ENCODE measurements at places on chromosomes 5 and 9.

- DNase-seq, result no peak
Measured at GRCh38 chr9:121225240-121225639, 23.6 kb upstream of the RAB14 start.

DNA sequence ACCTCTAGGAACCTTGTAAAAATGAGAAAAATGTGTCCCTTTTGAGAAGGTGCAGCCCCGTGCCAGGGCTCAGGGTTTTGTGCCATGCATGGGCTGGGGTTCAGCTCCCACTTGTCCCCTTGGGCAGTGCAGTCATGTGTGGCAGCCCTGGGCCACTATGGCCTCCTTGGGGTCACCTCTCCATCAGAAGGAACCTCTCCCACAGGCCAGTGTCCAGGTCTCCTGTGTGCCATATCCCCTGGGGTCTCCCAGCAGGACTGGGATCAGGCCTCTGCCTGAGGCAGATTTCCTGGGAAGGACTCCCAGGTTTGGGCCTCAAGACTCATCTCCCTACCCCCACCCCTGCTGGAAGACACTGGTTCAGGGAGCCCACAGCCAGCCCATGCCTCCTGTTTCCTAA lies 189.1 kb downstream of the PAX5 start:
- DNase-seq, result no peak

- no peak for DNase-seq
Measured at GRCh38 chr5:175290379-175290778, 153.6 kb downstream of the DRD1 start.

- no peak for DNase-seq
Measured at GRCh38 chr5:75310212-75310611, 26.8 kb upstream of the HMGCR start.

DNA sequence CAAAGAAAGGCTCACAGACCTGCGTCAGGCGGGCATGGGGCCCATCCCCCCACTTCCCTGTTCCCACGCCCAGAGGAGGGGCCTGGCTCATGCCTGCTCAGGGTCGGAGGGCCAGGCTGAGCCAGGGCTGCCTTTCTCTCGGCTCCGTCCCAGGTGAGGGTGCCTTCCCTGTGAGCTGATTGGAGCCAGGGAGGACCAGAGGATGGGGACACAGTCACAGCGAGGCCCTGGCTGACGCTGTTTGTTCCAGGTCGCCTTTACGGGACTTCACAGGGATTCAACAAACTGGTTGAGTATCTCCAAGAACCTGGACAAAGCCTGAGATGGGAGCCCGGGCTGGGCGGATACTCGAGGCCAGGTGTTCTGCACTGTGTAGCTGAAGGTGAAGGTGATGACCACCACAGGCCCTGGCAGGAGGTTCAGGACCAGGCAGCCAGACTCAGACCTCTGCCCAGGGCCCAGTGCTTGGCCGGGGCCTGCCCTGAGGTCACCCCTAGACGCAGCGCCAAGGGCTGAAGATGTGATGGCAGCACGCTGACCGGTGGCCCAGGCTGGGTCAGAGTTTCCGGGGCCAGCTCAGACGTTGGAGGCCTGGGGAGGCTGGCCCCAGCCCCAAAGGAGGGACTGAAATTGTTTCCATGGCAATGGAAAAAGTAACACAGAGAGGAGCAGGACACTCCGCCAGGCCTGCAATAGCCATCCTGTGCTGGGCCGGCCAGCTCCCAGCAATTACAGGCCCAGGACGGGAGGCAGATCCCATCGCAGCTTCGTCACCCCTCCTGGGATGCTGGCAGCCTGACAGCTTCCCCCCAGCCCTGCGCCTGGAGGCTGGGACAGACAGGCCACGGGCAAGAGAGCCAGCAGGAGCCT lies 65.3 kb upstream of the ADAMTS2 start:
- no peak for DNase-seq

DNA sequence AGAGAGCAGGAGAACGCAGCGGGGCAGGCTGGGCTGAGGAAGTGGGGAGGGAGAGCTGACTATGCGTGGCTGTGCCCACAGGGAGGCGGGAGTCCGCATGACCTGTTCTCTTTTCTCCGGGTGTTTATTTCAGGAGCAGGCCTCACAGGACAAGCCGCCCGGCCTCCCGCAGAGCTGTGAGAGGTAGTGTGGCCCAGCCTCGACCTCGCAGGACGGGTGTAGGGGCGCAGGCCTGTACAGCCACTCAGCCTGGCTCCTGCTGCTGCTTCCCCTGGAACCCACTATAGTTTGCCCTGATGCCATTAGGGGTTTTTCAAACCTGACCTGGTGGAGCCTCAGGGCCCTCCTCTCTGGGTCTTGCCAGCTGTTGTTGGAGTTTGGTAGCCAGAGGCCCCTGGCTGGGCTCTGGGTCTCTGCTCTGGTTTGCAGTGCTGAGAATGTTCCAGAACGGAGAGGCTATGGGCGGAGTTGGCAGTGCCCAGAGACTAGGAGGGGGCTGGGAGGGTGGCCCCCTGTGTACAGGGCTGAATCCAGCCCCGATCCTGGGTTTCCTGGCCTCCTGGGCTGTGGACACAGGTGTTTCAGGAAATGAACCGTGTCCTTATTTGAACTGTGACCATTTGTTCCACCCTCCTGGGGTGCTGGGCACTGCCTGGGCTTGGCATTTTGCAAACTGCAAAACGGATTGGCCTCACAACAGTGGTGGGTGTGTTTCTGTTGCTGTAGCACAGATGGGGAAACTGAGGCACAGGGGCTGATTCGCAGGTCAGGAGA lies 78.8 kb downstream of the WNK2 start:
- no peak for DNase-seq

- no peak for DNase-seq
Measured at GRCh38 chr9:133576875-133577736, 32.1 kb downstream of the FAM163B start.

DNA sequence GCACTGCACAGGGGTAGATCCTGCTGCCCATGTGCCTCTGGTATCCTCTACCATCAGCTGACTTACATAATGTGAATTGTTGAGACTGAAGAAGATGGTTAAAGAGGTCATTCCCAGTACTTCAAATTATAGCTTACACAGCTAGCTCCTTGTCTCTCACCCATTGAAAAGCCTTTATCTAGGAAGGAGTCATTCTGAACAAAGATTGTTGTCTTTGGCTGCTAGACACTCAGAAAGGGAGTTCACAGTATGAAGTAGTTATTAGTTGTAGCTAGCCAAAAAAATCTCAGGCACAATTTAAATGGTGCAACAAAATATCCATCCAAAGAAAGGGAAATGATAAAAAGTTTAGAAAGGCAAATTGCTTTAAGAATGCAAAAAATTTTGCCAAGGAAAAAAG lies 102.0 kb upstream of the NREP start:
- DNase-seq, result peak; percentile 9

- DNase-seq, result no peak
Measured at GRCh38 chr9:69115621-69116020, 58.5 kb upstream of the TJP2 start.

- no peak for DNase-seq
Measured at GRCh38 chr5:174827558-174827957, 103.2 kb downstream of the MSX2 start.

DNA sequence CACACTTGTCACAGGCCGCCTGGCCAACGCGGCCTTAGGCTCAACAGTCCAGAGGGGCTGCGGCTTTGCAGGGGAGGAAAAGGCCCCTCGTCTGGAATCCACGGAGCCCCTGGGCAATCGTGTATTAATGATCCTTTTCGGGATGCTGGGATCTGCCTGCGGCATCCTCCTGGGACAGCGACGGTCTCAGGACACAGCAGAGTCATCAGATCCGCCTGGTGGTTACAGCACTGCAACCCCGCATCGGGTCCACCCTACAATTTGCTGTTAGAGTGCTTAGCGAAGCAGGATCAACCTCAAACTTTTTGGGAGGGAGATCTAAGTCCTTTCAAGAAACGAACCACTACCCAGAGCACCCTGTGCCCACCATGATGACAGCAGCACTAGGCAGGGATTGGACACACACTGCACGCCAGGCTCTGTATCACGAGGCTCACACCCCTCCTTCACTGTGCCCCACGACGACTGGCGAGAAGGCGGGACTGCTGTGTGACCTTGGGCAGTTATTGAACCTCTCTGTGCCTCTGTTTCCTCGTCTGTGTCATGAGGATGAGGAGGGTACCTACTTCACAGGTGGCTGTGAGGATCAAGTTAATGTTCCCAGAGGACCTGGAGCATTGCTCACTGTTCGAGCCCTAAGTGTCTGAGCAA lies 100.4 kb upstream of the COL5A1 start:
- no peak for DNase-seq

GRCh38 chr5:114411380-114411931 lies 49.6 kb downstream of the KCNN2 start:
- no peak for DNase-seq

GRCh38 chr5:154444556-154445421 lies 1.0 kb upstream of the SAP30L start:
- no peak for DNase-seq

DNA sequence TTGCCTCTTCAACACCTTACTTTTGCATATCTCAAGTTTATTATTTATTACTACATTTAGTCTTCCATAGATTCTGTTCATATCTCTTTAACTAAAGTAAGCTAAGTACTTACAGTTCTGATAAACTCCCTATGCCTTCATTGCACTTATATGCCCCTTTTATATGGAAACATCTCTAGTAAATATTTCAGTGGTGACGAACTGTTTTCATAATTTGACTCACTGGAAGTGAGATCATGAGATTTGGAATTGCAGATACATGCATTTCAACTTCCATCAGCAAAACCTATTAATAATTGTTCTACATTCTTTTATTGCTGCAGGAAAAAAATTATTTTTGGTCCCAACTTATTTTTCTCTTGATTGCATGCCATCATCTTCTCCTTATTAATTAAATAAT lies 263.5 kb downstream of the CD180 start:
- no peak for DNase-seq

DNA sequence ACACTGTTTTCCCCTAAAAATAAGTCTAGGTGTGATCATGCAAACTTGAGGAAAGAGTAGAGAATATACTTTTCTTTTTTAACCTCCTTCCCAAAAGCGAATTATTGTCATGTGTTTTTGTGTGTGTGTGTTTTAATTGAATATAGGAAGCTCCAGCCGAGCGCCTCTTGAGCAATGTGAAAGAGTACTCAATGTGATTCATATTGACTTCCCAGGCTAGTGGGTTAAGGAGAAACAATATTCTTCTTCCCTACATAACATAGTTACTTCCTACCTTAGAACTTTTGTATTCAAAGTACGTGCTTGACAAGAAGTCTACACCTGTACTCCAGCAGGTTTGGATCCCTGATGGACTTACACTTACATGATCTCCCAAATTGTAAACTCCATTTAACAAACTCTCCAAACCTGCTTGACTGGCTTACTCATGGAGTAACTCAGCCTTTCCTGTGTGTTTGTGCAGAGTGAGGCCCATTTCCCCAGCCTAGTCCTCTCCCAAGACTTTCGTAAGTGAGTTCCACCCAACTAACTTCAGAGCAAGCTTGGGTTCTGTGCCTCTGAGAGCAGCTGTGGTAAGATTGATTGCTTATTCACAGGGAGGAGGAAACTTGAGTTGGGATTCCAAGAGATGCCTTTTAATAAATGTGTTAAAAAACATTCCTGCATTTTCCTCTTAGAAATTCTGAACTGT lies 9.3 kb downstream of the SLC28A3 start:
- no peak for DNase-seq

DNA sequence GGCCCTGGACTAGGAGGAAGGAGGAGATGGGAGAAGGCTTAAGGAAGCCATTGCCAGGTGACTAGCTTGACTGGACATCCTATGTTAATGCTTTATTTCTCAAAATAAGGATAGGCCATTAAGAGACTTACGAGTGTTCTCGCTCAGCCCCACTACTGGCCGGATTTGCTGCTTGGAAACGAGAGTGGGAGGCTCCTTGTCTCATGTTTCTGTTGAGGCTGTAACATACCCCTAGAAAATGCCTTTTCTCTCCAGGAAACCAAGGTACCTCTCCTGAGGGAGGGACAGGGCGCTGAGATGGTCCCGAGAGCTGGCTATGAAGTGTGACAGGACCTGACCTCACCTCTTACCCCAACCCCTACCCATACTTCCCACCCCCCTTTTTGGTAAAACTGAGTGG lies 60.0 kb downstream of the RALGPS1 start:
- DNase-seq, result no peak

GRCh38 chr9:20742833-20743232 lies 58.8 kb downstream of the FOCAD start:
- DNase-seq, result no peak

GRCh38 chr5:73655521-73656160 lies 29.6 kb downstream of the ARHGEF28 start:
- no peak for DNase-seq

- no peak for DNase-seq
Measured at GRCh38 chr9:4662108-4662988, at the start of gene PLPP6. Gene PLPP6, plus strand, starts transcription at chr9:4662294. Its CDS starts 82 bp downstream, at chr9:4662376.

DNA sequence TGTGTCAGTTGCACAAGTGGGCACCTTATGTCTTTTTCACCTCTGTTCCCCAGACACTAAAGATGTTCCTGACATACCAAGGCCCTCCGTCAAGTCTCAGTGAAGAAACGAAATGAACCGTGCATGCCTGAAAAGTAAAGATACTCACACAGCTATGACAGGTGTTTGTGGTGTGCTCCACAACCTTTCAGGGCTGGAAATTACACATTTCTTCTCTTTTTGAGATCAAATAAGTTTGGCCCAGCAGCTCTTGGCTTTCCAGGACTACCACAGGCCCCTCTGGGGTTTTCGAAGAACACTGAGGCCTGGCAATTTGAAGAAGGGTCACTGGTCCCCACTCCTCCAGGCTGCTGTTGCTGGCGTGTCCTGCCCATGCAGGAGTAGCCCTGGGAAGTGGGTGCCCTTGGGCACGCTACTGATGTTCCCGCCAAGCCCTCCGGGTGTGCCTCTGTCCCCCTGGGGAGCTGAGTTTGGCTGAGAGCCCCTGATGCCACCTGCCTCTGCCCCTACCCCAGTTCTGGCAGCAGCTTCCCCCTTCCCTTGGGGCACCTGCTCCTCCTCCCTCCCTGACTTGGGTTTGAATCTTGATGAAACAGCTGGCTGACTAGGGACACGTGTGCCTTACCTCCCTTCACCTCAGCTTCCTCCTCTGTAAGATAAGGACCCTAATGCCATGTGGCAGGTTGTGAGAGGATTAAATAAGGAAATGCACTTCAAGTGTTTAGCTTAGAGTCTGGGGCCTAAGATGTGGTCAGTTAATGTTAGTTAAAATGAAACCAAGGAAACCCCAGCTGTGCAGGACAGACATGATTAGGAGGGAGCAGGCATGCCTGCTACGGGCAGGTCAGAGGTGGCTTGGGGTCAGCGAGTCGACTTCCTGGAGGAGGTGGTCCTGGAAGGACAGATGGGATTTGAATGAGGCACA lies 49.1 kb upstream of the GADD45G start:
- no peak for DNase-seq

GRCh38 chr9:96027251-96028131 lies 152.0 kb downstream of the ERCC6L2 start:
- DNase-seq, result no peak

GRCh38 chr5:179906795-179907555 lies 722 bp downstream of the TBC1D9B start:
- DNase-seq, result no peak

DNA sequence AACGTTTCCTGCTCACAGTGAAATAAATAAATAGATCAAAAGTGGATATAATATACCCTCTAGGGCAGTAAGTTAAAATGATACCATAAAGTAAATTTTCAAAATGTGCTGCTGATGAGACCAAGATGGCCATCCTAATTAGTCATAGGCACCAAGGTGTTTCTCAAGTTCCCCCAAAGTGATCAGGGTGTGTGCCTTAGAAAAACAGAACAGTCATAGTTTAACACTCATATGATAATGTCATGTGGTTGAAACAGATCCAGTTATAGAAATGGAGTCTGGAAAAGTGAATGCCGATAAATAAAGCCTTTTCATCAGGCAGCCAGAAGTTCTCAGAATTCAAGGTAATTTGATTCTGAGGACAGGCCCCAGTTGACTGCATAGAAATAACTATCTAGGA lies 161.5 kb upstream of the CDKN2B start:
- no peak for DNase-seq

- no peak for DNase-seq
Measured at GRCh38 chr9:82299870-82300269, 311.3 kb downstream of the SPATA31D1 start.

GRCh38 chr9:127179633-127180441 lies 57.4 kb upstream of the ANGPTL2 start:
- no peak for DNase-seq
